Psoas muscle (tissue), 8 donors: ENCODE measurements at places on chromosomes 11 and 22. TPM values are rescaled to one million over a fixed set of nuclear protein-coding genes. Genes with fewer than 3 reads are reported as not detected.

Gene OVOL1
- not detected for total RNA-seq

Gene ADAMTS15
- total RNA-seq: 1.6 TPM

Gene CLCF1
- 0.69 TPM for total RNA-seq

Gene EFCAB6
- 0.69 TPM for total RNA-seq

Gene NCAPH2
- 19.2 TPM for total RNA-seq

Gene CRYAB
- total RNA-seq: 11,239 TPM

Gene PRRG4
- 0.40 TPM for total RNA-seq

Gene TMEM191C
- not detected for total RNA-seq

Gene CARD10
- 4.5 TPM for total RNA-seq

Gene RFPL2
- total RNA-seq: not detected

Gene SLC29A2
- 56.8 TPM for total RNA-seq

Gene PDE2A
- total RNA-seq: 20.1 TPM

Gene NXPE2
- not detected for total RNA-seq

- no peak for DNase-seq
Measured at GRCh38 chr22:43266076-43266475, 77.1 kb downstream of the SCUBE1 start.

- DNase-seq: no peak
Measured at GRCh38 chr11:12285811-12286222, 91.6 kb upstream of the PARVA start.

DNA sequence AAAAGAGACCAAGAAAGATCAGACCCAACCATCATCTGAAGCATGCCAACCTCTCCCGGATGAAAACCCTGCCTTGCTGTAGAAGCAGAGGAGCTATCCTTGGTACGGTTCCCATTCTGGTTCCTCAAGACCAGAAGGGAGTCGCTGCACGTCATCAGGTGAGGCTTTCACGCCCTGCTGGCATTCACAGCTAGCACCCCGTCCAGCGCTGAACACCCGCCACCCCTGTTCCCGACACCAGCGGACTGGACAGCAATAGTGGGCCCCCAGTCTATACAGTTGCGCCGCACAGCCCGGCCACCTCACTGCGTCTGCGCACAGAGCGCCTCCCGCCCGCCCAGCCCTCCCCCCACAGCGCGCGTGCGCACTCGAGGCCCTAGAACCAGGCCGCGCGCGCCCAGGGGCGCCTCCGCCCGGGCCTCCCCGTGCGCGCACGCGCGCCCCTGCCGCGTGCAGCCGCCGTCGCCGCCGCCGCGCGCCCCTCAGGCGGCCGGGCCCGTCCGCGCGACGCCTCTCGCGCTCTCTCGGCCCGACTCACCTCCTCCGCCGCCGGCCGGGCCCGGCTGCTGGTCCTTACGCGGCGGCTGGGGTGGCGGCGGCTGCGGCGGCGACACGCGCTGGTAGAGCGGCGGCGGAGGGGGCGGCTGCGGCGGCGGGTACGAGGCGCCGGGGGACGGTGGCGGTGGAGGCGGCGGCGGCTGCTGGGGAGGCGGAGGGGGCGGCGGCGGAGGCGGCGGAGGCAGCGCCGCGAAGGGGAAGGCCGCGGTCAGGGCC lies 706 bp downstream of the SF1 start:
- peak; percentile 93 for DNase-seq

GRCh38 chr11:61549177-61549576 lies 31.7 kb downstream of the SYT7 start:
- no peak for DNase-seq

DNA sequence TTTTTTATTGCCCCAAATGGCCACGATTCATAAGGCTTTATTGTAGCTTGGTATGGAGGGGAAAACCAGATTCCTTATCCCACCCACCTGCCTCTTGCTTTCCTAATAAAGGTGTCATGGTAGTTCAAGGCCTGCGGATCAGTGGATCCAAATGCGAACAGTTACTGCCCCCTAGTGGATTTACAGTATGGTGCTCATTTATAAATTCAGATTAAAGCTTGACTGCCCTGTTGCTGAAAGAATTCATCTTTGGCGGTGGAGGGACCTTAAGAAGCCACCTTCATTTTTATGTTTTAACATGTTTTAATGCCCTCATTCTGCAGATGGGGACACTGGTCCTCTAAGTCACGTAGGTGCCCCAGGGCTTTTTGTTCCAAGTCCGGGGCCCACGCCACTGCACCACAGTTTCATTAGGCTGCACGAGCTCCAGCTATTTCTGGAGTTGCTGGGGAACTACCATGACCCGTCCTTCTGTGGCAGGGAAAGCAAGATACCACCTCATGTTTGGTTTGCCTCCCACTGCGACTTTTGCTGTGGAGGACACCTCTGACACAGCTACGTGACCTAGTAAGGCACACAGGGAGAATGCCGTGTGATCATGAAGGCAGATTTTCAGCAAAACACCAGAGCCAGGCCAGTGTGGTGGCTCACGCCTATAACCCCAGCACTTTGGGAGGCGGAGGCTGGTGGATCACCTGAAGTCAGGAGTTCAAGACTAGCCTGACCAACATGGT lies 15.6 kb upstream of the INCENP start:
- DNase-seq: no peak

- no peak for DNase-seq
Measured at GRCh38 chr11:104055596-104055995, 19.2 kb downstream of the DDI1 start.

DNA sequence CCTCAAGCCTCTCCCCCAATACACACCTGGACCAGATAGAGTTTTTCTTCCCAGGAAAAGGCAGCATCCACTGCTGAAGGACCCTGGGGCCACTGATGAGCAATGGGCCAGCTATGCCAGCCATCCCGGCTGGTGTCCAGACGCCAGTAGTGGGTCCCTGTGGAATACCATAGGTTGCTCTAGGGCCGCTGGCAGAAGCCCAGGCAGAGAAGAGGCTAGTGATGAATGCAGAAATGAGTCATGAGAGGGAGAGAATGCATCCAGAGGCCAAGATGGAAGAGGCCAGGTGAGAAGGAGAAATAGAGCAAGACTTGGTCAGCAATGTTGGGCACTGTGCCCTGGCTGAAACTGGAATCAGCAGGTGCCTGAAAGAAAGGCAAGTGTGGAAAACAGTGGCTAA lies 8.9 kb downstream of the HPX start:
- no peak for DNase-seq

- peak; percentile 27 for DNase-seq
Measured at GRCh38 chr11:7251836-7252682, at the start of gene SYT9. Gene SYT9, plus strand, starts transcription at chr11:7251904. Its CDS starts 283 bp downstream, at chr11:7252187.

- DNase-seq: no peak
Measured at GRCh38 chr22:35651085-35651484, 2.8 kb downstream of the APOL6 start.

GRCh38 chr11:93804879-93805278 lies 20.8 kb downstream of the MED17 start:
- DNase-seq: no peak

DNA sequence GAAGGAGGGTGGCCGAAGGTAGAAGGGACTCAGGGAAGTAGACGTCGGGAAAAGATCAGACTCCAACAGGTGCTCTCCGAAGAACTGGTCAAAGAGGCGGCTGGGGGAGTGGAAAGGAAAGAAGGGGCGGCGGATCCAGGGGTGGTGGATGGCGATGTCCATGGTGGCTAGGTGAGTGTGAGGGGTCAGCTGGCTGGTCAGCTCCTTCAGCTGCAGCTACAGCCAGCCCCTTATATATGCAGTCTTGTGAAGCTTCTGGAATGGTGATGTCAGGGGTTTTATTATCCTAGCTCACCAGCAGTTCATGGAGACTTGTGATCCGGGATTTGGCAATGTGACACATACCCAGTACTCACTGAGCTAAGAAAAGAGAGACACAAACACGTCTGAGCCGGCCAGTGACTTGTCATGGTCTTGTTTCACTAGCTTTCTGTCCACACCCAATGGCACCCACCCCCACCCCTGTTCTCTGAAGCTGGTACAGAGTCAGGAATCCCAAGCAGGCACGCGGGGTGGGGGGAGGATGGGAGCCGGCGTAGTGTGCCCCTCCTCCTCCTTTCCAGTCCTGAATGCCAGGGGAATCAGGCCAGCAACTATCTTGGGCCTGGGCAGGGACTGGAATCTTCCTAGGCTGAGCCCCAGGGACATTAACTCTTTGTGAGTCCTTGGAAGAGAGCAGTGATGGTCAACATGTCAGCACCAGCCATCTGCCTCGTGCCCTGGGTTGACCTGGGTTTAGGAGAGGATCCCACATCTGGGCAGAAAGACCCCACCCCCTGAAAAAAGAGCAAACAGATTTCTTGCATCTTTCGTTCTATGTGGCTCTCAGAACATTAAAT lies at the start of gene CRYAB:
Gene CRYAB, minus strand, starts transcription at position 208 of the 839 bp plus-strand sequence. Its CDS starts 46 bp downstream, at position 162.
- DNase-seq: peak; percentile 97

- DNase-seq: peak; percentile 36
Measured at GRCh38 chr22:50546326-50547262, 895 bp downstream of the KLHDC7B start.

DNA sequence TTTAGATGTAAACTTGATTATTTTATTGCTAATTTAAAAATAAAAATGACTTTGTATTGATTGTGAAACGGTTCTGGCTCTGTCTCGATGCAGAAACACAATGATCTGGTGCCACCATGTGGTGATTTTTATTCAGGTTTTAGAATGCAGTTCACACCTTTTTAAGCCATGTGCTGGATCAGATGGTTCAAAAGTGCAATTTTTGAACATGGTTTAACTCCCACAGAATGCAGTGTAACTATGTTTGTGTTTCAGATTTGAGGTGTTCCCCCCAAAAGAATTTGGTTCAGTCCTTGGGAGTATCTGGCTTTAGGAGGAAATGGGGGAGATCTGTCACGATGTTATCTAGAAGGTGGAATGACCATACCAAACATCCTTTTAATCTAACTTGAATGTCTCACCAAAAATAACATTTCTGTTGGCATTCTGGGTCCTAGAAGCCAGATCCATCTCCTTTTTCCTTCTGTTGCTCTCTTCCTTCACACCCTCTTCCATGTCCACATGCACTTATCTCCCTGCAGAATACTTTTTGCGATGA lies 7.9 kb downstream of the MRPL16 start:
- DNase-seq: no peak

DNA sequence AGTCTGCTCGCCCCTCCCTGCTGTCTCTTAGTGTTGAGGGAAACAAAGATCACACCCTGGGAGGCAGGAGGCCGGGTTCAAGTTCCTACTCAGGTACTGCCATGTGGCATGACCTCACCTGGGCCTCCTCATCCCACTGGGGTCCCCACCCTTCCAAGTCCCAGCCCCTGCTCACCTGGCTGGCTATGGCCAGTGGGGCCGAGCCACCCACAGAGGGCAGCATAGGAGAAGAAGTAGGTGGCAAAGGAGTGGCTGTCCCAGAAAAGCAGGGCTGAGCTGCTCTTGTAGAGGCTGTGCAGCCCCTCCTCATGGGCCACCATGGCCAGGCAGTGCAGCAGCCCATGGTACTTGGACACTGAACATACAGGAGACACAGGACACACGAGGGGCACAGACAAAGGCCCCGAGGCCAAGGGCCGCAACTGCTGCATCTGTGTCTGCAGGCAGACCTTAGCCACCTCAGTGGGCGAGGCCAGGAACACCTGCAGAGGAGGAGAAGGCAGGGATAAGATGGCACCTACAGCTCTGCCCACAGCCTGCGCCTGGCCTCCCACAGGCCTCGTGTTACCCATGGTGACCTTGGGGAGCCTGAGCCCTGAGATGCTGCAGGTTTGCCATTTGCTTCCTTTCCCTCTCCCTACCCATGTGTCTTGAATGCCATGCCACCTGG lies 50.6 kb upstream of the MPEG1 start:
- DNase-seq: no peak

GRCh38 chr11:85854557-85855340 lies 434 bp upstream of the CCDC83 start:
- DNase-seq: peak; percentile 94

DNA sequence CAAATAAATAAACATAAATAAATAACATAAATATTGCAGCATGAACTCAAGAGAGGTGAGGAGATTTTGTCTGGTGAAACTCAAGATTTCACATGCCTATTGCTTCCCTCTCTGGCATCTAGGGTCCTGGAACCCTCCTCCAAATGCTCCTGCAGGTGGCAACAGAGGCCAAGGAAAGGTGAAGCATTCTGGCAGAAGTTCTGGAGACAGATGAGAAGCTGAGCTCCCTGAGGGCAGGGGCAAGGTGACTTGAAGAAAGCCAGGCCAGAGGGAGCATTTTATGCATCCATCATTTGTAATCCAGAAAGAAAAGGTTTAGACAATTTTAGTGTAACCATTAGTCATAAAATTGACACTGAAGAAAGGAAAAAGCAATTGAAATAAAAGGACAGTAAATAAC lies 64.9 kb downstream of the ENDOD1 start:
- DNase-seq: no peak

GRCh38 chr11:2422461-2423156 lies 21.7 kb downstream of the TRPM5 start:
- peak; percentile 49 for DNase-seq

DNA sequence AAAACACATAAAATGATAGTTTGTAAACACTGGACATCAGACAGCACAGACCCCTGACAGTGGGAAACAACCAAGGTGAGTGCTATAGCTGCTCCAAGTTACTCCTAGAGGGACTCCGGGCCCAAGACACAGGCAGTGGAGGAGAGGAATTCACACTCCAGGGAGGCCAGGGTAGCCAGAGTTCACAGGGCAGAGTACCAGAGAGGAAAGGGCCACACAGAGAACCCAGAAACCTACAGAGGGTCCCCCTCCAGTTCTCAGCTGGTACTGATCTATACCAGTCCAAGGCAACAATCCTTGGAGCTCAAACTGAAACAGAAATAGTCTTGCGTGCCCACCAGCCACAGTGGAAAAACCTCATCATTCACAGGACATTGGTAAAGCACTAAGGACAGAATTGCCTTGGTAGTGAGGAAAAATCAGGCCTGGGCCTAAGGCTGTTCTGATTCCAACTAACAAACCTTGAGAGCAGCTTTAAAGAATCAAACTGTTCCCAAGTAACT lies 7.6 kb downstream of the VPS37C start:
- DNase-seq: no peak

DNA sequence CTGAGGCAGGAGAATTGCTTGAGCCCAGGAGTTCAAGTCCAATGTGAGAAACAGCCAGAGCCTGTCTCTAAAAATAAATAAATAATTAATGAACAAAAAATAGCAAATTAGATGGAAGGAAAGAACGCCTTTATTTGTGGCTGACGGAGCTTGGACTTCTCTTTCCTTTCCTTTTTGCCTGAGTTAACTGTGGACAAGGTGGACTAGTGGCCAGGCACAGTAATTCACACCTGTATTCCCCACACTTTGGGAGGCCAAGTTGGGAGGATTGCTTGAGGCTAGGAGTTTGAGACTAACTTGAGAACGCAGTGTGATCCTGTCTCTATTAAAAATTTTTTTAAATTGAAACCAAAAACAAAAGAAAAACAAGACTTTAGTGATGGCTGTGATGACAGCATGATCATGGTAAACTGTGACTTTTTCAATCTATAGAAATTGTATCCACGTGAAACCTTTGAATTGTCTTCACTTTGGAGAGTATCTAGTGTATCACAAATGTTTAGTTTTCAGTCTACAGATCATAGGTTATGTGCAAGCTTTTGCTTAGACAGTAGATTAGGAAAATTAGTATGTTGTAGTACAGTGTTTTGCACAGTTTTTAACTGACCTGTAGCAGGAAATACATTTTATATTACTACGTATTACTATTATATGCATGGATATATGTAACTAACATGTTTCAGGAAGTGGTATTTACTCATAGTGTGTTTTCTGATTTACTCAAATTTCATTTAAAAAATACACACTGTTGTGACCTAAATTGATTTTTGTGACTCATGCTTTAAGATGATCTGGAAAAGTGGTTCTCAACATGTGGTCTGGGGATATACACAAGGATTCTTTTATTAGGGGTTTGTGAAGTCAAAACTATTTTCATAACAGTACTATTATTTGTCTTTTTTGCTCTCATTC lies 42.1 kb downstream of the KDM2A start:
- DNase-seq: no peak

- DNase-seq: no peak
Measured at GRCh38 chr11:94513091-94513490, 830 bp downstream of the C11orf97 start.

- DNase-seq: no peak
Measured at GRCh38 chr11:7484645-7485044, 661 bp upstream of the OLFML1 start.
